Calu3 (cell line): ENCODE measurements at places on chromosomes 1 and 21. TPM values are rescaled to one million over a fixed set of nuclear protein-coding genes. Genes with fewer than 3 reads are reported as not detected.

- H3K27ac ChIP-seq, result no peak overlapping the region
- H3K4me3 ChIP-seq, result no peak overlapping the region
- H3K27me3 ChIP-seq, result no peaks in the 10 kb centered on the region
- no peak for DNase-seq
- H3K4me1 ChIP-seq, result no peaks in the 10 kb centered on the region
Measured at GRCh38 chr1:101175466-101175865, 61.4 kb upstream of the S1PR1 start.

- H3K4me3 ChIP-seq, result peak overlapping the region; percentile 45
- peaks cover 60% of the 10 kb centered on the region for H3K27me3 ChIP-seq
- peak; percentile 72 for DNase-seq
Measured at GRCh38 chr1:156625436-156626078, 6.3 kb downstream of the HAPLN2 start.

ODF2L gene
- 38.6 and 39.3 TPM in 2 replicates for total RNA-seq

MCOLN2 gene
- total RNA-seq, result 12.2 and 12.6 TPM in 2 replicates

DNA sequence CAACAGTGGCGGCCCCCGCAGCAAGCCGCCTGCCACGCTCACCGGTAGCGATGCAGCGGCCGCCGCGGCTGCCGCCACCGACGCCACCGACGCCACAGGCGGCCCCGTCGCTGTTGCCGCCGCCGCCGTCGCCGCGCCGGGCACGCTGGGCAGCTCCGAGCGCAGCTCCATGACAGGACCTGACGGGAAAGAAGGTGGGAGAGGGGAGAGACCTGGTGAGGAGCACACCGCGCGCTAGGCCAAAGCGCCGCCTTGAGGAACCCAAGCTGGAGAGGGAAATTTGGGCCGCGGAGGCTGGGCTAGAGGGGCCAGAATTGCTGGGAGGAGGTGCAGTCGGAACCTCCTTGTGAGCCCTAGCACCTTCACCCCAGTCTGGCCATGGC is 1.9 kb downstream of the DMRTA2 start:
- H3K4me1 ChIP-seq, result peaks cover 8% of the 10 kb centered on the region
- H3K27me3 ChIP-seq, result peaks cover 68% of the 10 kb centered on the region
- H3K27ac ChIP-seq, result no peak overlapping the region
- no peak overlapping the region for H3K4me3 ChIP-seq
- H3K36me3 ChIP-seq, result peaks cover 15% of the 10 kb centered on the region

GRCh38 chr1:5369223-5369622 is 623.0 kb downstream of the NPHP4 start:
- no peak overlapping the region for H3K4me3 ChIP-seq
- no peaks in the 10 kb centered on the region for H3K4me1 ChIP-seq
- H3K36me3 ChIP-seq, result no peaks in the 10 kb centered on the region
- no peaks in the 10 kb centered on the region for H3K27me3 ChIP-seq
- no peak overlapping the region for H3K27ac ChIP-seq

XCL1 gene
- total RNA-seq, result not detected in 2 replicates
